ENCODE measurements at places on chromosomes 6 and 20.

DNA sequence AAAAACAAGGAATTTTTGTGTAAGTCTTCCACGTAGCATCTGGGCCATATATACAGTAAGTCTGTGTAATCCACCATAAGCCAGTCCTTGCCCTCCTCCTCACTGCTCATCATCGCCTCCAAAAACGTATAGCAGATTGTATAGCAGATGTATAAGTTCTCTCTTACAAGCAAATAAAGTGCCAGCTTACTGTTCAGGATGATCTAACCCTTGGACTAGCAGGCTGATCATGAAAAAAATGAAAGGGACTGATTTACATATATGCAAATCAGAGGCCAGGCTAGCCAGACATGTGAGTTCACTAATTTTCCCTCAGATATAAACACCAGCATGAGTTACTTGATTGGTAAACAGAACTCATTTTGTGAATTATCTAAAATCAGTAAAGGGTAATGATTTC, 171.5 kb downstream of the LY86 start:
- DNase-seq: no peak

DNA sequence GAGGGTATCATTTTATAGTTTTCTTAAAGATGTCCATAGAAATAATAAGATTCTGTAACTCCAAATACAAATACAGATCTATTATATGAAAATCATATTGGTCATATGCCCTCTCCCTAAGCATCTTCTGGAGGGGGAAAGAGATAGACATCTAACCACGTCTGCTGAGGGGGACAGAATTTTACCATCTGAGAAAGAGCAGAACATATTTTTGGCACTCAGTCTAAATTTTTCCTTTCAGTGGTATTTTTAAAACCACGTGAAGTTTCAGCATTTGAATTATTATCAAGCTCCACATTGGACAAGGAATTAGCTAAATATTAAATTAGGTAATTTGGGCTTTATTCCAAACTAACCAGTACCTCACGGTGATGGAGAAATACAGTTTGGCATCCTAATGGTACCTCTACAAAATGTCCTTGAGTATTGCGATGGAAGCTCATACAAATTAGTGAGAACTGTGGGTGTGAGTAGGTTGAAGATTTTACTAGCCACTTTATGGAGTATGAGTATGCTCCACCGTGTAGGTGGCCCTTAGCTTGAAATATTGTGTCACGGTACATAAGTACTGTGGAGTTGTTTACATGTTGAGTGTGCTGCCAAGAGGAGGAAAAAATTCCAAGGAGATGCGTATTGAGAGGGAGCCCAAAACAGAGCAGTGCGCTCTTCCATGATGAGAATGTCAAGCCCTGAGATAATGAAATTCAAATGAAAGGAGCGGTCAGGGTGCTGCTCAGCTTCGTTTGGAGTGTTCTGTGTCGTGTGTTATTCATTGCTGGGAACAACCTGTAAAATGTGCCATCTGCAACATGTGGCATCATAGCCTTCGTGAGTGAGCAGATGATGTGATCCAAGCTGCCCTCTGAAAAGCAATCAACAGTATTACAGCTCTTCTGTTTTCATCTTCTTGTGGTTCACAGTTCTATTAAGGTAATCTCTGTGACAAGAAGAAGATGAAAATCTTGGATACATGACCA, 48.4 kb upstream of the PHACTR2 start:
- DNase-seq: no peak

GRCh38 chr6:18242062-18242851, 22.1 kb downstream of the DEK start:
- DNase-seq: no peak

DNA sequence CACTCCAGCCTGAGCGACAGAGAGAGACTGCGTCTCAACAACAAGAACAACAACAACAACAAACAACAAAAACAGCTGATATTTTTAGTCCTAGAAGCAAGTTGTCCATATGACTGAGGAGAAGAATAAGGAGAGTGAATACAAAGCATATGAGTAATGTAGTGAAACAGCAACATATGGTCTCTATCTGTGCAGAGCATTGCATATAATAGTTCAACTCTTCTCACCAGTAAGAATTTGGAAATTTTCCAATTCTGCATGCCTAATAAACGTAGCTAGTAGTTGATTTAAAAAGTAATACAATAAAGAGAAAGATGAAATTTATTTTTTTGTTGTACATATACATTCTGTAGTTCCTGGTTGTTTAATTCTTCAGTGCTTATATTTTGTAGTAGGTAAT, 129.7 kb upstream of the FAM83B start:
- DNase-seq: no peak

GRCh38 chr6:45075246-45075645, 252.9 kb upstream of the RUNX2 start:
- no peak for DNase-seq
